Stromal cell of bone marrow (primary cell): ENCODE measurements at places on chromosomes 2 and 18.

GRCh38 chr18:62693659-62694058, 21.7 kb upstream of the PHLPP1 start:
- no peak for DNase-seq

- no peak for DNase-seq
These were observed 229.2 kb downstream of the MYT1L start for GRCh38 chr2:2101924-2102323.

- DNase-seq, result no peak
These were observed 11.8 kb downstream of the CD8A start for GRCh38 chr2:86778957-86779356.

- DNase-seq, result no peak
These were observed 121.2 kb downstream of the CCBE1 start for GRCh38 chr18:59575995-59576394.

GRCh38 chr2:240929364-240930095, 23.4 kb downstream of the CROCC2 start:
- no peak for DNase-seq

DNA sequence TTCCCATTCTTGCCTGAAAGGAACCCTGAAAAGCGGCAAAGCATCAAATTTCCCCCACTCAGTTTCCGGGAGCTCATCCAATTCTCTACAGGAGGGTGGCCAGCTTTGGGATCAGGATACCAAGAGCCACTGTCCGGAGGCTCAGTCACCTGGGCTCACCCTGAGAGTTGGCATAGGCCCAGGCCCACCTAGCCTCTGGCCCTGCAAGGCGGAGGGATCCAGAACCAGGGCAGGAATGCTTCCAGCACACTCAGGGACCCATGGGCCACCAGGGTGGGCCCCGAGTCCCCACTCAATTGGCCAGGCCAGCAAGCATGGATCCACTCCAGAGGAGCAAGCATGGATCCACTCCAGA, 432.9 kb upstream of the MYT1L start:
- DNase-seq, result no peak

DNA sequence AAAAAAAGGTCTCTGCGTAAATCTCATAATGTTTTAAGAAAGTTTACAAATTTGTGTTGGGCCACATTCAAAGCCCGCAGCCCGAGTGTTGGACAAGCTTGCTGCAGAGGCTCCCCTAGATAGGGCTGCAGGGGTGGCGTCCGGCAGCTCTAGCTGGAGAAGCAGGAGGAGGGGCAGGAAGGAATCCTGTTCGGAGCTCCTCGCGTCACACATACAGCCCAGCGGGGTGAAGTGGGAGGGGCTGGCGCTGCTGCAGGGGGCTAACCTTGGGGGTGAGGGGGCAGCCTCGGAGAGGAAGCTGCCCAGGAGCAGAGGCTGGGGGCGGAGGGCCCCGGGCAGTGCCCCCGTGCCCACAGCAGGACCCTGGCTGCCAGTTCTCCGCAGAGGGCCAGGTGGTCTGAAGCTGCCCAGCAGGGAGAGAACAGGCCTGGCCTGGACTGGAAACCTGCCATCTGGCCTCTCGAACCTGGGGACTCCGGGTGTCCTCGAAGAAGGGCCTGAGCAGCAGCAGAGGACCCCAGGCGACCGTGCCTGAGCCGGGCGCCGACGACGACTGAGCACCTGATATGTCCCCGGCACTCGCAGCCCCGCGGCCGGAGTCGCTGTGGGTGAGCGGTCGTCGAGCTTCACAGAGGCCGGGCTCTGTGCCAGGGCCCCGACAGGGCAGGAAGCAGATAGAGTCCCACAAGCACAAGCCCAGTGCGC, 2.6 kb upstream of the GPR35 start:
- no peak for DNase-seq

DNA sequence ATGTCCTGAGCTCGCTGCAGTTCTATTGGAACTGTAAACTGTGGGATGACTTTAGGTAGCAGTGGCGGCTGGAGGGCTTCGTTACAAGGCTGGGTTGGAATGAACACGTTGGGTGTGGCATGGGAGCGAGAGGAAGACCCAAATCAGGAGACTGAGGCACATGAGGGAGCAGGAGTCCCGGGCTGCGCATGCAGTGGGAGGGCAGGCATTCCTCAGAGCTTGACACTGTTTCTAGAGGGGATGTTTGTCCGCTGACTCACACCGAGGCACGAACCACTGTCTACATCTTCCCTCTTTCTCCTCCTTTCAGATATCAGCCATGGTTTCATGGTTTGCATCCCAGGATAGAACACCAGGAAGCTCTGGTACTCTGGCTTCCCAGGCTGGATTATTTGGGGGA, 40.6 kb upstream of the LAMA1 start:
- no peak for DNase-seq

DNA sequence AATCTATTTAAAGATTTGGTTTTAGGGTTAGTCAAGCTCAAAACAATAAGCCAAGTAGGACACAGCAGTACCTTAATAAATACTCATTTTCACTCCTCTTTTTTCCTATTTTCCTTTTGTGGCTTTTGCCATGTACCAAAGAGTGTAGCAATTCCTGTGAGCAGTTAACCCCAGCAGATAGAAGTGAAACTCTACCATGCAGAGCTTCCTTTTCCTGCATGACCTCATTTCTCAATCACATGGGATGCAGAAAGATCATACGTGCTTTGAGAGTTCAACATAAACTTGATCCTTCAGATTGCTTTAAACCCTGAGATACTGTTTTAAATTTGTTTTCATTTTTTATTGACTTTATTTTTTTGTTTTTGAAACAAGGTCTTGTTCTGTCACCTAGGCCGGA, 99.1 kb upstream of the ARHGAP15 start:
- no peak for DNase-seq

GRCh38 chr18:26723981-26724380, 141.5 kb downstream of the AQP4 start:
- DNase-seq, result no peak

GRCh38 chr18:49704334-49704733, 109.0 kb downstream of the ACAA2 start:
- no peak for DNase-seq

- no peak for DNase-seq
These were observed 75.5 kb downstream of the DDX1 start for GRCh38 chr2:15666861-15667808.

GRCh38 chr2:177383935-177384334, 8.6 kb upstream of the AGPS start:
- DNase-seq, result no peak

DNA sequence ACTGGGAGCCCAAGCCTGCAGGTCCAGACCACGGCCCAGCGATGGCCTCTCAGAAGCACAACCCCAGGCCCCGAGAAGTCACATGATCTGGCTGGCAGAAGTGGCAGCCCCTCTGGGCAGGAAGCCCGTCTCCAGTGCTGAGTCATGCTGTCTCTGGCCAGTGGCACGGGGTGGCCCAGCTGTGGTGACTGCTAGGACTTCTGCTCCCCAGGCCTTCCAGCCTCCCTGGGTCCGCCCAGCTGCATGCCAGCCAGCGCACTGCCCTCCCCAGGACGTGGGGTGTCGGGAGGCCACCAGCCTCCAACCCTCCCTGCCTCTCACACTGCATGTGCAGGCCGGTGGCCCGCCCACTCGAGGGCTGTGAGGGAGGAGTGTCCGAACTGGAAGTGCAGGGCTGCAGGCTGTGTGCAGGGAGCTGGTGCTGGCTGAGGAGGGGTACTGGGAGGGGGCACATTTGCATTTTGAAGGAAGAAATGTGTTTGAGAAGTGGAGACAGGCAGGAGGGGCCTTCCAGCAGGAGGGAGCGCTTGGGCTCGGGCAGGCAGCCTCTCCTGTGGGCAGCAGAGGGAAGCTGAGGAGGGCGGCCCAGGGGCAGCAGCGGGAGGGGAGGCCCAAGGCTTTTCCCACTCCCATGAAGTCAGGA, 17.0 kb upstream of the HPCAL1 start:
- DNase-seq, result no peak

DNA sequence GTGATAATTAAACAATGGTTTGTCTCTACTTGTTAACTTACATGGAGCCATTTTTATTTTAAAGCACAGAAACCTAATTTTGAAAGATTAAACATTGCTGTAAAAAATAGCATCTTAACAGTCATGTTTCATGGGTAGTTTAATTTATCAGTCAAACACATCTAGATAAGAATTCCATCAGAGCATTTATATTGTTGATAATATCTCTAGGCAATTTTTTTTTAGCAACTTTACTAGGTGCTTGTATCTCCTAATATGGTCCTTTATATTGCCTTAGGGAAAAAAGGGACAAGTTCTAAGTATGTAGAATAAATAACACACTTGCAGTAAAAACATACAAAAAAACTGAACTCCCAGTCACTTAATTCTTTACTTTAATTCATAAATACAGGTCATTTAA, 863 bp downstream of the CSRNP3 start:
- no peak for DNase-seq

DNA sequence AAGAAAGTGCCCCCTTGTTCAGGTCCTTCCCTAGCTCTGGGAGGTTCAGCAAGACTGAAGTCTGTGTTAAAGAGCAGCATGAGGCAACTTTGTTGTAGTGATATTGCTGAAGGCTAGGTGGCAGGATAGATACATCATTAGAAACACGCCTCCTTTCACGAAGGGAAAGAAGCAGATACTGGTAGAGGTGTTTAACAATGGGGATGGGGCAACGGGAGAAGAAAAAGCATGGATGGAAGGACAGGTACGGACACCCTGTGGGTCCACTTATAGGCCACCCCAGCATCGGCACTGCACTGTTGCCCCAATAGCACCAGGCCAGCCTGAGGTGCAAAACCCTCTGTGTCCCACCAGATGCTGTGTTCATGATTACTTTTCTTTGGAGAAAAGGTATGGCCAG, 3.5 kb upstream of the IGFBP5 start:
- DNase-seq, result no peak

DNA sequence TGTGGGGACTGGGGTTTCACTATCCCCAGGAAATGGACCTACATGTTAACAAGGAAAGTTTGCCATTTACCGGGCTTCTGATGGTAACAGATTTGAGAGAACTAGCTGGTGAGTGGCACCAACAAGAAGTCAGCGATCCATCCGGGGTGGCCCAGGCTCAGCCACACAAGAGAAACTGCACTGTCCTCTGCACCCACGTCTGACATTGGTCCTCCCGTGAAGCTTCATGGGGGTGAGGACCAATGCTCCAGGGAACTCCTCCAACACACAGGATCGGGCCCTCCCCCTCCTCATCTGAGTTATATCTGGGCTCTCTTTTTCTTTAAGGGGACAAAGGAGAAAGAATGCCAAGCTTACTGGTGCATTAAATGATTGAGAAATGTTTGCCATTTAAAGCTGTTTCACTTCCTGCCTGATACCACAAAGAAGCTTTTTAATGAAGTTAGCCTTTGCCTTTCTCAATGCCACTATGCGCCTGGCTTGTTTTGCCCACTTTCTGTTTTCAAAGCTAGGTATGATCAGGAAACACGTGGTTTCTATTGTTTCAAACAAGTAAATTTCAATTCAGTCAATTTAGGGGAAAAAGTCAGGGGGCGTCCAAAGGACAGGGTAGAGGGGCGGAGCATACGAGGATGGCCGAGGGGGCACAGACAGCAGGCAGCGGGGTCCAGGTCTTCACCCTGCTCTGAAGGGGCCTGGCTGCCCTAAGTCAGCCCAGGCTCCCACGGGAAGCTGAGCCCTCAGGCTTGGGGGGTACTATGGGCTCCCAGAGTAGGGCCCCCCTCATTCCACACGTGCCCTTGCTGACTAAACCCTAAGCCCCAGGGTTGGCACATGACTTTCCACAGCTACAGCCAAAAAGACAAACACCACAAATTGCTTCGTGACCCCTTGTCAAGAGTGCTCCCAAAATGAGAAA, 204.0 kb upstream of the ID2 start:
- DNase-seq, result peak; percentile 37

GRCh38 chr2:38485734-38486133, 108.7 kb upstream of the ATL2 start:
- no peak for DNase-seq

DNA sequence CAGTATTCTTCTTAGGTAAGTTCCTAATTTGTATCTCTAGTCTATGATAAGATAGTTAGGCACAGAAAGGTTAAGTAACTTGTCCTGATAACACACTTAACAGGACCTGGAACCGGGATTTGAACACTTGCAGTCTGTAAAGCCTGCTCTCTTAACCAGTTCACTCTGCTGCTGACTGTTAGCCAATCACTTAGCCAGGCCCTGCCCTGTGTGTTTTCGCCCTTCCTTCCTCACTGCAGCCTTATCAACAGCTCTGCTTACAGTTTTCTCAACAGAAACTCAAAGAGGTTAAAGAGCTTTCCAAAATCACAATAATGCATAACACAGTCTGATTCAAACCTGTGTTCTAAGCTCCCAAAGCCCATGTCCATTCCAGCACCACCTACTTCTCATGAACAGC, 151.7 kb downstream of the TRABD2A start:
- no peak for DNase-seq

- no peak for DNase-seq
These were observed 17.9 kb downstream of the LCT start for GRCh38 chr2:135818937-135819610.

GRCh38 chr2:44934038-44934982, 7.2 kb upstream of the SIX3 start:
- DNase-seq, result no peak

DNA sequence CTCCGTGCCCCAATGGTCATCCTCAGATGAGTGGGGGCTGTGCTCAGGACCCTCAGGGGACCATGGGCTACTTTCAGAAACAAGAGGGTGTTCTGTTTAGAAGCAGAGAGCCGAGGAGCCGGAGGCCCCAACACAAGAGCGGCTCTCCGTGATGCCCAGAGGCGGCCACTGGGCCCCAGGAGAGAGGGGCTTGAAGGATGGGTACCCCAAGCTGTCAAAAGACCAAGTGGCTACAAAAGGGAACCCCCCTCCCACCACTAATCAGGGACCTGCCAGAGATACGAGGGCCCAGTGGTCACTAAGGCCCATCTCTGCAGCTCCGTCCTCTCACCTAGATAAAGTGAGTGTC, 93.6 kb downstream of the HDAC4 start:
- no peak for DNase-seq

DNA sequence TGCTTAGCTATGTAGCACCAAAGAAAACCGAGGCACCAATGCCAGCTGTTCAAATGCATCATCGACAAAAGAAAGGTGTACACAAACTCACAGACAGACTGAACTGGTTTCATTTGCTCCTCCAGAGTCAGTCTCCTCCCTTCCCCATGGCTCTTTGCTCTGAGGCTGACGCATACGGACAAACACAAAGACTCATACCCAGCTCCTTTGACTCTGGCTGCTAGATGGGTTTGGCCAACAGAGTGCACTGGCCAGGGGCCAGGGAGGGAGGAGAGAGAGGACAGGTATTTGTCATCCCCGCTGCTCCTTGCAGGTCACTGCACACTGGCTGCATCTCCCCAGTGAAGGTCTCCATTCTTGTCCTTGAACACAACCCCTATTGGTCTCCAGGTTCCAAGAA, 40.7 kb downstream of the DNER start:
- no peak for DNase-seq

DNA sequence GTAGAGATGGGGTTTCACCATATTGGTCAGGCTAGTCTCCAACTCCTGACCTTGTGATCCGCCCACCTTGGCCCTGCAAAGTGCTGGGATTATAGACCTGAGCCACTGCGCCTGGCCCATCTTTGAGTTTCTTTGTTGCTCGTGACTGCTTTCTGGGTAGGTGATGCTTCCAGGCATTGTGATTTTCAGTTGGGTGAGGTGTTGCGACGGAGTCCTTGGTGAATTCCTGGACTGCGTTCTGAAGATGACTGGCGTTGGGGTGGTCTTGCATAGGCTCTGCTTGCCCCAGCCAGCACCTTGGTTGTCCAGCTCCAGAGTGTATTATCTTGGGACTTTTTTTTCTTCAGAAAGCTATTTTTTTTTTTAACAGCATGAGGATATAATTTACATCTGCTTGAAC, 103.4 kb downstream of the DCDC2C start:
- DNase-seq, result no peak
